C1 segment of cervical spinal cord (tissue), 14 donors: ENCODE measurements at places on chromosomes 3 and 15.

- no peak for DNase-seq
Observed at GRCh38 chr3:191263365-191263764, 64.3 kb downstream of the OSTN start.

- no peak for DNase-seq
Observed at GRCh38 chr3:78273326-78273725, 1233.4 kb downstream of the ROBO2 start.

DNA sequence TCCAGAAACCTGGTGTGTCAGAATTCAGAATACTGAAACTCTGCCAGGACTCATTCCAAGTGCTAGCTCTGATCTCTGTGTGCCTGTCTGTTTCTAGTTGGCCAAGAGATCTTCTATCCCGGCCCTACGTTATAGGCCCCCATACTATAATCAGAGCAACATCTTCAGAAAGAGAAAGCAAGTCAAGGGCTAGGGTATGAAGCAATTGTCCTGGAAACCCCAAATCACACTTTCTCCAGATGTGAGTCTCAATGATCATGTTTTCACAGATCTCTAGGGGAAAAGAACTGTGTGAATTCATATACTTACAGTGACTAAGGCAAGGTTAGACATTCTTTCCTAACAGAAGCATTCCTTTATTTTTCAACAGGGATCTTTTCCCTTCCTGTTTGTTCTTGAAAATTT is 309.7 kb downstream of the SLC9A9 start:
- DNase-seq: no peak

DNA sequence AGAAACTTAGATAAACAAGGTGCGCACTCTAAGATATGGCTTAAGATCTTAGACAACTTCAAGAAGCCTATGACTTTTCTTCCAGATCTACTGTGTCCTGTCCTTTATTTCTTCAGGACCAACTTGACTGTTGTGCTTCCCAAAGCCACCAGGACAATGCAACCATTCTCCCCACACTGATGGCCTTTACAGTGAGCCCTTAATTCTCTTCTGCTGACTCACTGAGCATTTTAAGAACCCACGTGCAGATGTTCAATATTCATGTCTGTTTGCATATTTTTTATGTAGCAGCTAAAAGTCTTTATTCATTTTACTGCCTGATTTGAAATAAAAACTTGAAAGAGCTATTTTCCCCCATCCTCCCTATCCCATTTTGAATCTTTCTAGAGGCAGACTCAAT is 103.3 kb upstream of the SLC2A2 start:
- no peak for DNase-seq

- DNase-seq: no peak
Observed at GRCh38 chr15:101148881-101149664, 102.8 kb downstream of the CHSY1 start.

DNA sequence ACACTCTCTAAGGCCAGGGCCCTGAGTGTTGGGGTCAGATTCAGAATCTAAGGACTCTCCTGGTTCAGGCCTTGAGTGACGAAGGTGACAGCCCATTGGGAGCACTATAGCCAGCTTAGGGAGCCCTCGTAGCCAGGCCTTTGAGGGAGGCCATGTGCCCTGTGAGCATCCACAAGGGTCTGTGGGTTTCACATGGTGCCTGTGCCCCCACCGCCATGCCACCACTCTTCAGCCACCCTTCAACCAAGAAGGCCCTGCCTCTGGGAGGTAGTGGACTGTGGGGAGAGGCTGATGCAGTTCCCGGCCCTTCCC is 37.5 kb downstream of the TSPAN3 start:
- DNase-seq: no peak

DNA sequence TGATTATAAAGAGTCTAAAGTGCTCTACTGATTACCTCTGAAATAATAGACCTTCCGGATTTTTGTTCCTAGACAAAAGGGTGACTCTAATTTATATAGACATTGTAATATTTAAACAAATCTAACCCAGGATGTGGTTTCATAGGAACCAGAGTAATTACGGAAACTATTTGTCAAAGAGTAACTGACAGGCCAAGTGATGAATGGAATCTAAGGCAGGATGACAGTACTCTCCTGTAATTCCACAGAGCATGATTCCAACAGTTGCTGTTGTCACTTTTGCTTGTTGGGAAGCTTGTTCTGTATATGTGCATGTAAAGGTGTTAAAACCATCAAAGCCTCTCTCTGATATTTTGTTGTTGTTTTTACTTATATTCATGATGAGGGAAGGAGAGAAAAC is 1141.0 kb downstream of the IGSF11 start:
- no peak for DNase-seq

DNA sequence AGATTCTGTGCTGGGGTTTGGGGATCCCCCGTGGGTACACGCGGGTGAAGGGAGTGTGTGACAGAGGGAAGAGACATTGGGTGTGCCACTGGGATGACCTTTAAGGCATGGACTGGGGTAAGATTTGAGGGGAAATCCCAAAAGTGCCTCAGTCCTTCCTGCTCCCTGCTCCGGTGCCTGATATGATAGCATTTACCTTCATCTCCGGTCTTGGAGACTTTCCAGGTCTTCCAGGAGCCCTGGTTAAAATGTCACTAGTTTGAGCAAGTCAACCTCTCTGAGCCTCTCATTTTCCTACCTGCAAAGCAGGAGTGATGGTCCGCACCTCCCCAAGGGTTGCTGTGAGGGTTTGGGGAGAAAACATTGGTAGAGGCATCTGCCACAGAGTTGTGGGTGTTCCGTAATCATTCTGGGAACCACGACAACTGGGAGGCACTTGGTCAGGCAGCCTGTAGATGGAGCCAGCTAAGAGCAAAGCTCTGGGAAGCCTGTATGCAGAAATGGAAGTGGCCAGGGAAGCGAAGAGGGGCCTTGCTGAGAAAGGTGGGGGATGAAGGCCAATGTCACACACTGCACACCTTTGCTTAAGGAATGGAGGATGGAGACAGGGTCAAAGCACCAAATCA is 33.9 kb upstream of the KIF23 start:
- DNase-seq: no peak

GRCh38 chr3:49500732-49501609 is 30.9 kb downstream of the DAG1 start:
- no peak for DNase-seq

DNA sequence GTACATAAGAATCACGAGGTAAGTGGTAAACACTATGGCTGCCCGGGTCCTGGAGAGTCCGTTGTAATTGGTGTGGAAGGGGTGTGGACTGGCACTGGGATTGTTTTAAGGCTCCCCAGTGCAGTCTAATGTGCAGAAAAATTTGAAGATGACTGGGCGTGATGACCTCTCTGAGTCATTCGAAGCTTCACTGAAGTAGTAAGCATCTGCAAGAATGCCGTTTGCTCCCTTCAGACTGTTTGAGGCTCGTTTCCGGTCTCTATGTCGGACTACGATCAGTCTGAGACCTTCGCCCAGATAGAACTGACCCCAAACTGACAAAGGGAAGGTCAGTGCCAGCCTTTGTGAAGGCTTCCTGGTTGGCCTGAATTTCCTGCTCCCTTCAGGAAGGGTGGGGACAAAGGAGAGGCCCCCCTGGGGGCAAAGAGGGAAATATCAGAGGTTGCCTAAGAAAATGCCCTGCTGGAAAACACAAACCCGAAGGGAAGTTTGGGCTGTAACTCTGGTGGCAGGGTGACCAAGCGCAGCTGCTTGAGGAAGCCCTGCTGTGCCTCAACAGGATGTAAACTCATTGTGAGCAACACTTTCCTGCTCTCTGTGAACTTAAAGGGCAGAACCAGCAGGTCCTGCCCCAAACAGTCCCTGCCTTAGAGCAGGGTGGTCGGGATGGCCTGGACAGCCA is 34.6 kb downstream of the BTD start:
- DNase-seq: no peak

DNA sequence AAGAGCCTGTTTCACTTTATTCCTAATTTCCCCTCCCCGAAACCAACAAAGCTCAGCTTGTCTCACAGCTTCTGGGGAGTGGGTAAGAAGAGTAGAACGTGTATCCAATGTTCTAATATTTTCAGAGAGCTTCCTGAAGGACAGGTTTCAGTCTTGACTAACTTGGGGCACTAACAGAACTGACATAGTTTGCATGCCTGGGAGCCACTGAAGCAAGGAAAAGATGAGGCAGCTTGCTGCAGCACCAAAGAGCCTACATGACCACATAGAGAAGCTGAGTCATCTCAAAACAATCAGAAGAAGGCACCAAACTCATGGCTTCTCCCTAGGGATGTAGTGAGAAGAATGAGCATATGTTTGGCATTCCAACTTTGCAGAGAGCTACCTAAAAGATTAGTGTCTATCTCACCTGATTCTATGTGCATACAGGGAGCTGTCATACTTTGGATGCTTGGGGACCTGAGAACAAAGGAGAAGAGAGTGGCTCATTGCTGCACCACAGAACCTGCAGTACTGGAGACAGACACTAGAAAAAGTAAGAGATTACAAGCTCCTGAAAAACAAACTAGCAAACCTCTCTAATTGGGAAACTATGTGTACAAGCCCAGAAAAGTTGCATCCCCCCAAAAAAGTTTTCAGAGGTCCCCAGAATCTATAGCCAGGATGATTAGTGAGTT is 86.9 kb downstream of the DCLK3 start:
- no peak for DNase-seq

DNA sequence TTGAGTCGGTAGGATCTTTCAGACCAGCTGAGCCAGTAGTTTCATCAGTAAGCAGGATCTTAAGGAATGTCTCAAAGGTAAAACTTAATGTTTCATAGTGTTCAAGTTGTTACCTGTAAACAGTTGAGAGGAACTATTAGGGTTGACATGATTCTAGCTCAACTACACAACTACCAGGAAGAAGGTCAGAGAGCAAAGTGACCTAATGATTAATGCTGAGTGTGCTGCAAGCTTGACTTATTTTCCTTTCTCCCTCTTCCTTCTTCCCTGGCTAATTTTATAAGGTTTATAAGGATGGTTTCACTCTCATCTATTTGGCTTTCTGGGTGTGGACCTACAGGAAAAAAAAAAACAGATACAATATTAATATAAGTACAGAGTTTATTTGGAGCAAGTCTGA is 30.2 kb upstream of the LHFPL4 start:
- DNase-seq: no peak

- no peak for DNase-seq
Observed at GRCh38 chr3:36903119-36903882, 41.6 kb downstream of the TRANK1 start.

DNA sequence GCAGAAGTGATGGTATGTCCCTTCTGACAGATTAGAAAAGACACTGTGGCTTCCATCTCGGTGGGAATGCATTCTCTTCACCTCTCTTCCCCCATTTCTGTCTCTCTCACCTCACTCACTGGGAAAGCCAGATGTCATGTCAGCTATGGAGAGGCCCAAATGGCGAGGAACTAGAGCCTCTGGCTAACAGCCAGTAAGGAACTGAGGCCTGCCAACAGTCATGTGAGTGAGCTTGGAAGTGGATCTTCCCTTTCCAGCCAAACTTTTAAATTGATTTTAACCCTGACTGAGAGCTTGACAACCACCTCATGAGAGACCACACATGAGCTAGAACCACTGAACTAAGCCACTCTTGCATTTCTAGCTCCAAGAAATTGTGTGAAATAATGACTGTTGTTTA is 35.2 kb upstream of the CDAN1 start:
- peak; percentile 0 for DNase-seq

DNA sequence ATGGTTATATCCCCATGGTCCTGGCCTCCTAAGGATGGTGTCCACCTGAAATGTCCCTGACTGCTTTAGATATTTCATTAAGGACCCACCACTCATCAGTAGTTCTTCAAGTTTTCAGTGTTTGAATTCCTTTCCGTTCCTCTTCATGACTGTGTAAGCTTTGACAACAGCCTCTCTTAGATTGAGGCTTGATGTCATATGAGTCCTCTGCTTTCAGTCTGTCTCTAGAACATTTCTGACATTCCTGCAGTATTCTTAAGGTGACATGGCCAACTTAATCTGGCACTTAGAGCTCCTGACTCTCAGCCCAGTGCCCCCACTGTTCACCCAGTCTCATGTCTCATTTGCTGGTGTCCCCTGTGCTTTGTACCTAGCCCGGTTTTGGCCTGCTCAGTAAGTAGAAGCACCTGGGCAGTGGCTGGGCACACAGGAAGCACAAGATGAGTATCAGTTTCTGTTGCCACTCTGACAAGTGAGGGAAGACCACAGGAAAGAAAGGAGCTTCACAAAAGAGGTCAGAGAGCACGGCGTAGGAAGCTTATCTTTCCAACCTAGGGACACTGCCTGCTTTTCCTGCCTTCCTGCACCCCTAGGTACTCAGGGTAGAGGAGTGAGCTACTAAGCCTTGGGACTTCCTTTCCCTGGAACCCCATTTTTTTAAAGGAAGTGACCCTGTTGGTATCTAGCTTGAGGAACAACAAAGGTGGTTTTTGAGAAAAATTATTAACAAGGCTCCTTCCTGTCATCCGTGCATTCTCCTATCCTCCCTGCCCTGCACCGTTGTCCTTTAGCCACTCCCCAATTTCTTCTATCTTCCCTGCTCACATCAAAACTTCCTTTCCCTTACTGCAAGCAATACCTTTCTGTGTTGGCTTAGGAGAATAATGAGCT is 103.1 kb downstream of the KLHL25 start:
- no peak for DNase-seq

DNA sequence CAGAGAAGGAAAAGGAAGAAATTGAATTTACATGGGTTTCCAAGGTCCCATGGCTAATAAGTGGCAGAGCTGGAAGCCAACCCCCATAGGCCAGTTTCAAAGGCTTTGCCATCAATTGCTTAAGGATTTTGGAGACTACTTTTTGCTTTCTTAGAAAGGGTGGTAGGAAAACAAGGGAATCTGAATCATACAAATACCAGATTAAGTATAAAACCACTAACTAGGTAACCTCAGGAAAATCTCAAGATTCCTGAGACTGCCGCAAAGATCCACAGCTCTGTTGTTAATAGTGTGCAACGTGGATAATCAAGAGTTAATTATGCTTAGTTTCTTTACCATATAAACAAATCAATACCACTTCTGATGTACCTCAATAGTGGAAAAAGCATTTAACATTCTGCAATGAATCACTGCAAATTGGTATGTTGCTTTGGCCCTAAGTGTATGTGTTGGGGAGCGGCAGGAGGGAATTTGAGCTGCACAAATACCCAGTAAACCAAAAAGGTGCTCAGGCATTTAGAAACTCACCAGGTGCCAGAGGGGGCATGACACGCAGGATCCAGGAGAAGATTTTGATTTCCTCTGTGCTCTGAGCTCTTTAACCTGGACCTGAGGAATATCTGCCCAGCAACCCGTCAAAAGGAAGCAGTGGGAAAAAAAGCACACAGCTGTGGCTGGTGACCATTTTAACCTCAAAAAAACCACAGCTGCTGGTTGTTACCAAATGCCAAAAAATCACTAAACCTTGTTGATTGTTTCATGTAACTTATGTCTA is 22.0 kb downstream of the AADAC start:
- DNase-seq: no peak

DNA sequence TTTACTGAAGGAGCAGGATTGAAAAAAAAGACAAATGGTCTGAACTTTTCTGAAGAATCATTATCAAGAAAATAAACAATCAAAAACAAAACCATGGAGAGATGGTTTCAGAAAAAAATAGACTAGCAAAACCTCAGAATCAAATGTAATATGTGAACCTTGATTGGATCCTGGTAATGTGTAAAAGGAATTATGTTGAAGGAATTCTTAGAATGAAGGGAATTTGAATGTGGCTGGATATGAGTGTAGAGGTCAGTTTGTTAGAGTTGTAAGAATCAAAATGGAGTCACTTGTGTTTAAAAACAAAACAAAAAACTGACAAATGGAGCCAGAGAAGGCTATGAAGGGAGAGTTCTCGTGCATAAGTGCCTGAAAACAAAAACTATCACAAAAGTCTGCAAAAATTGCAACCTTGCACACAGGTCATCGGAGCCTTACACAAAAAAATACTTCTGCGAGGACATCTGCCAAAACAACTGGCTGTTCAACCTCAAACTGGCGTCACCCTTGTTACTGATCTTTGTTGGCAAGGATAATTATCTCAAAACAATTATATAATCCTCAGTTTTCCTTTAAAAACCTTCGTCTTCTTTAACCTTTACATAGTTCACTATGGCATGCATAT is 19.1 kb upstream of the ATP13A3 start:
- no peak for DNase-seq
